ENCODE measurements at places on chromosomes 7 and 10.

DNA sequence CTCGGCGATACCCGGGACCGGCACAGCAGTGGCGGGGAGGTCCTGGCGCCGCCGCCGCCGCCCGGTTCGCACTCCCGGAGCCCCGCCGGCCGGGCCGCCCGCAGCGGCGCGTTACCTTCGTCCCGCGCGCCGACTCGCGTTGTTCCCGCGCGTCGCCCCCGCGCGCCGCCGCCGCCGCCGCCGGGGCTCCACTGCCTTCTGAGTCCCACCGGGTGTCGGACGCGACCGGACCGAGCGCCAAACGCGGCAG, at the start of gene EZH2:
Gene EZH2, minus strand, starts transcription at position 243 of the 250 bp plus-strand sequence. CDS start 36,993 bp downstream, outside the sequence.
- no peak for DNase-seq

DNA sequence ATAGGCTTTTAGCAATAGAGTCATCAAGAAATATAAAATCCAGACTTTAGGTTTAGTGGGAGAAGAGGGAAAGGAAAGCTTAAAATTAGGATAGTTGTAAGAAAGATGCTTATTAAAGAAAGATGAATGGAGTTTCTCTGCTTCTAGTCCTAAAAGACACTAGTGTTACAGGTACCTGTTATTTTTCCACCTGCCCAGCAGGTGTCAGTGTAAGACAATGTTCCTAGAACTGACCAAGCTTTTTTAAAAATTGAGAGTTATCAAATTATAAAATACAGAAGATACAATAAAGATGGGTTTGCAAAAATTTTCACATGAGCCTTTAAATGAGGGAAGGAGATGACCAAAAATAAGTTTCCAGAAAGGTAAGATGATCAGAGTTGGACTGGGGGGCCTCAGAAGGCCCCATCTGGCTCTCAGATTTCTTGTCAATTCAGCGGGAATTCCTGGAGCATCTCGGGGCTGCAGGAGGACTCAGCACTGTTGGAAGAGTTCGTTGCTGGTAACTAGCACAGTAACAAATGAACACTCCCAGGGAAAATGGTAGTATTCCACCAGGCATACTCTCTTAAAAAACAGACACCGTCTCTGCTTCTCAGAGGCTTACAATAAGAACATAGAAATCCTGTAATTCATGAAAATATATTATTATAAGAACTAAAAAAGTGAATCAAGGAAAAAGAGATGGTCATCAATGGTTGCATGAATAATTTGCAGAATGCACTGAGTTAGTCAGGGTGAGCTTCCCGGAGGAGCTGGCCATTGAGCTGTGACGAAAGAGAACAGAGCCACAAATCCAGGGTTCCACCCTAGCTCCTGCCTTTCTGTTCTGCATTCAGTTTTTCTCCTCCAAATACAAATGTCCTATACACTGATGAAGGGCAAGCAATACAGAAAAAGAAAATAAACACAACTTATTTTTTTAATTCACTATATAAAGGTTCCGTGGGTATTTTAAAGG, 71.8 kb upstream of the PIK3CG start:
- DNase-seq, result no peak

GRCh38 chr7:47358944-47359588, 222.8 kb downstream of the TNS3 start:
- DNase-seq, result no peak

GRCh38 chr7:157129200-157129599, 9.5 kb upstream of the UBE3C start:
- no peak for DNase-seq

DNA sequence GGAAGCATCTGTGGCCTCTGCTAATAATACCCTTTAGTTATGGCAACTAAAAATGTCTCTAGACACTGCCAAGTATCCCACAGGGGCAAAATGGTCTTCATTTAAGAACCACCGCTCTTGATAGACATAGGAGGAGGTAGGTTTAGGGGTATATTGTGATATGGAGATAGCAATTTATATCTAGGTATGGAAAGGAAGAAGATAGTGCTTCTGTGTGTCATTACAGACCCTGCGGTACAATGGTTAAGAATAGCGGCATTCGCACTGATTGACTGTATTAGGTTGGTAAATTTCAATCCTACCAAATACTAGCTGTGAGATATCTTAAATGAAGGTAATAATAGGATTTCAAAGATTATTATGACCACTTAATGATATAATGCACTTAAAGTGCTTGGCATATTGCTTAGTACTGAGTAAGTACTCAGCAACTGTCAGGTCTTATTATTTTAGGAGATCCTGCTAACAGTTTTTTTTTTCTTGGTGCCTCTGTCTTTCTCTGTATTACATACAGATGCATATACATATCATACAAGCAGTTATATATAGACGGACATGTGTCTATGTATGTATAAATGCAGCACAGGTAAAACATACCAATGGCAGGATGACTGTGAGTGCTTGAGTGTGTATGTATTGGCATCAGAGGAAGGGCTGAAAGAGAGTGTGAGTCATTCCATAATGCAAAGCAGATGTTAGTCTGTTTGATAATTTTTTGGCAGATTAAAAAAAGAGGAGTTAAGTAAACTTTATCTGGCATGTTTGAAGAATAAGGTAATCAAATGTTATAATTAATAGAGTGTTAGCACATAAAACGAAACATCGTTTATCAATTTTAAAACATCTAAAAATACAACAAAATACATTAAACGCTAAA, 50.0 kb upstream of the ITGB8 start:
- no peak for DNase-seq

DNA sequence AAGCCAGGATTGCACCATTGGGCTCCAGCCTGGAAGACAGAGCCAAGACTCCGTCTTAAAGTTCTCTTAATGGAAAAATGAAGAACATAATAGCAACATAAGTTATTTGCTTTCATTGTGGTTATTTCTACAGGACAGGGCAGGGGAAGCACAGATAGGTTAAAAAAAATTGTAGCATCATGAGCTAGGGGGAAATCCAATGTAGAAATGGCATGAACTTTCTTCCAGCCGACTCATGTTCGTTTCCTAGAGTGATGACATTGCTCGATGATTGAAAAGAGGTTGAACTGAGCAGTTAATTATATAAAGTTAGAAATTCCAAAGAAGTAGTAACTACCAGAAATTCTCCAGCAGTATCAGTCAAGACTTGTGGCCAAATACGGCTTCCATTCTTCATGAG, 64.9 kb downstream of the DAGLB start:
- DNase-seq, result no peak

GRCh38 chr10:23968301-23968700, 240.6 kb upstream of the KIAA1217 start:
- DNase-seq, result no peak
